ENCODE measurements at places on chromosomes 6 and 20. TPM values are rescaled to one million over a fixed set of nuclear protein-coding genes. Genes with fewer than 3 reads are reported as not detected.

Gene SCRT2
- not detected for polyA plus RNA-seq

DNA sequence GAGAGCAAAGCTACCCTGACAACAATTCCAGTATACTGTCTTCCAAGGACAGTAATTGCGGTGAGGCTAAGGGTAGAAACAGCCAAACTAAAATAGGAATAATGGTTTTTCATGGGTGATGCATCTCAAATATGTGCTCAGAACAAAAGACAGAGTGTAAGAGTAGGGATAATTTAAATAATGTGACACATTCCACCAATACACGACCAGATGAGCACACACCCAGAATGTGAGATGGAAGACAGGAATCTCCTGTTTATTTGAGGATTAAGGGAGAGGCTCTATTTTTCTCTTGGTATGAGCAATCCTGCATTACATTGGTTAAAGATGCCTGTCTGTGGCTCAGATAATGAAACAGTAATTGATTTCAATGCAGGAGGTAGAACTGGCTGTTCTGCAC, 292.9 kb upstream of the ZFP64 start:
- no peak for DNase-seq
- no peaks in the 10 kb centered on the region for H3K27me3 ChIP-seq
- no peak overlapping the region for H3K4me3 ChIP-seq

DNA sequence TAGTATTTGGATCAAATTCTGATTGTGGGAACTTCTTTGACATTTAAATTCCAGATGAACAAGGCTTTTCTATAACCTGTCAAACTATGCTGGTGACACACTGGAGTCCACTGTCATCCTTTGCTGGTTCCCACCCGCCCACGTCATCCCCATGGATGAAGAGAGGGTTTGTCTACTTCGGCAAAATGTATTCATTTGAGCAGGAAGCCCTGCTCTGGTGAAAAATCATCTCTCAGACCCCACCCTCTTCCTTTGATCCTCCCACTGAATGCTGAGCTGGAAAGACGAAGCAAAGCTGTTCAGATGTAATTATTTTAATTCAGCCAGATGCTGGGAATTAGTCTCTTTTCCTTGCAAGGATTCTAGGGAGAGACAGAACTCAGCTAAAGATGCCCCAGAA, 50.5 kb downstream of the CPNE5 start:
- H3K4me1 ChIP-seq = peaks cover 7% of the 10 kb centered on the region
- DNase-seq = no peak
- H3K36me3 ChIP-seq = no peaks in the 10 kb centered on the region
- peaks cover 8% of the 10 kb centered on the region for H3K27me3 ChIP-seq
- H3K27ac ChIP-seq = no peak overlapping the region

- no peak overlapping the region for H3K4me3 ChIP-seq
- DNase-seq = no peak
- H3K27ac ChIP-seq = no peak overlapping the region
- H3K4me1 ChIP-seq = no peaks in the 10 kb centered on the region
Observed at GRCh38 chr20:47854687-47855212, 69.5 kb upstream of the SULF2 start.

DNA sequence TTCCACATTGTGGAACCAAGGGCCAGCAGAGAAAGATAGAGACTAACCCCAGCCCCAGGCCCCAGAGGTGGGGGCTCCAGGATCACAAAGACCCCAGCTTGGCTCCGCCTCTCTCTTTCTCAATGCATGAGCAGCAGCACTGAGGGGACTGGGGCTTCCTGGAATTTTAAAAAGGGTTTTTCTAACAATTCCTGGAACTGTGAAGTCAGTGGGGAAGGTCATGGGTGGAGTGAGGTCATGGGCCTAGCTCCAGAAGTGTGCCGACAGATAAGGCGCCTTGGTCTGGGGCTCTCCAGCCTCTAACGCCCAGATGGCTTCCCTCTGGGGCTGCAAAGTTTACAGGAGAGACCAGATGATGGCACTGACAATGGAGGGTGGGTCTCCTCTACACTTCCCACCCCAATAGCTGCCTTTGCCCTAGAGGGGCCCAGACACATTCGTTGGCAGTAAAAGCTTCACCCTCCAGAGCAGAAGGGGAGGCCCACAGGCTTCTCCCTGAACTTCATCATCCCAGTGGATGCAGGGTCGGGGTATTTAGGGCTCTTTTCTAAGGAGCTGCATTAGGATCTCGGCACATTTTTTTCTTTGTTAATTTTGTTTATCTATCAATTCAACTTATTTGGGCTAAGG, 46.9 kb upstream of the CD93 start:
- H3K36me3 ChIP-seq = no peaks in the 10 kb centered on the region
- H3K4me3 ChIP-seq = no peak overlapping the region
- peaks cover 8% of the 10 kb centered on the region for H3K4me1 ChIP-seq

GRCh38 chr6:122571888-122572287, 38.3 kb upstream of the PKIB start:
- no peak overlapping the region for H3K4me3 ChIP-seq
- H3K4me1 ChIP-seq = no peaks in the 10 kb centered on the region
- DNase-seq = no peak
- no peaks in the 10 kb centered on the region for H3K27me3 ChIP-seq
- no peaks in the 10 kb centered on the region for H3K36me3 ChIP-seq
- H3K27ac ChIP-seq = no peak overlapping the region

- peaks cover 15% of the 10 kb centered on the region for H3K36me3 ChIP-seq
- H3K27me3 ChIP-seq = no peaks in the 10 kb centered on the region
- no peak for DNase-seq
Observed at GRCh38 chr6:111260570-111261298, 173.4 kb downstream of the SLC16A10 start.

DNA sequence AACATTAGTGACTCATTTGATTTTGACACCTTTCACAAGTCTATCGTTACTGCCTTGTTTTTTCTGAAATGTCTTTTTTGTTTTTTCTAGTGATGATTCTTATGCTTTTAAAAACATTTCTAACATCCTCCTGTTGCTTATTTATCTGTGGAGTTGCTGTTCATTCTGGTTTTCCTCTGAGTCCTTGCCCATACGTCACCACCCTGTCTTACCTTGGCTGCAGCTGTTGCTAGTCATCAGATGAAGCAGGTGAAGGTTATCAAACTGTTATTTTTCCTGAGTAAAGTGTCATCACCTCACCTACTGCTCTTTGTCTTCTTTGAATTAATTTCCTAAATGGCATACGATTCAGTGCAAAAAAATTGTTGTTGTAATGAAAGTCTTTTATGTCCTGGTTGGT, 376.6 kb downstream of the GRIK2 start:
- DNase-seq = no peak
- H3K36me3 ChIP-seq = no peaks in the 10 kb centered on the region
- no peaks in the 10 kb centered on the region for H3K4me1 ChIP-seq
- no peak overlapping the region for H3K4me3 ChIP-seq
- H3K27ac ChIP-seq = no peak overlapping the region

Gene IBTK
- polyA plus RNA-seq = 22.5 TPM

Gene PPP1R16B
- 24.9 TPM for polyA plus RNA-seq

DNA sequence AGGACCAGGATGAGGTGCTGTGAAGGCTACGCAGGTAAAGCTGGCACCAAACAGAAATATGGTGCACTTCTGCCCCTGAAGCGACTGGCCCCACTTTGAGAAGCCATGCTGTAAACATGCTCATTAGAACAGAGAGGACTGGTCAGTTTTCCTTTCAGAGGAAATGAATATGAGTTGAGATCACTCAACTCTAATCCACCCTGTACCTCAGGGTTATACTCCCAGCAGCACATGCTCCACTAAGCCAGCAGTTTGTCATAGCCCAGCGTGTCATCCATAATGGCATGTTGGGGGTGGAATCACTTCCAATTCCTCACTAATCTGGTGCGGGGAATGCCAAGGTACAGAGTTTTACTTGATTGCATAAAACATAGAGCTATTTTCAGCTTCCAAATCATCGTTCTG, 98.1 kb downstream of the HIVEP2 start:
- peaks cover 100% of the 10 kb centered on the region for H3K4me1 ChIP-seq
- DNase-seq = no peak
- peak overlapping the region; percentile 97 for H3K27ac ChIP-seq
- no peaks in the 10 kb centered on the region for H3K27me3 ChIP-seq

DNA sequence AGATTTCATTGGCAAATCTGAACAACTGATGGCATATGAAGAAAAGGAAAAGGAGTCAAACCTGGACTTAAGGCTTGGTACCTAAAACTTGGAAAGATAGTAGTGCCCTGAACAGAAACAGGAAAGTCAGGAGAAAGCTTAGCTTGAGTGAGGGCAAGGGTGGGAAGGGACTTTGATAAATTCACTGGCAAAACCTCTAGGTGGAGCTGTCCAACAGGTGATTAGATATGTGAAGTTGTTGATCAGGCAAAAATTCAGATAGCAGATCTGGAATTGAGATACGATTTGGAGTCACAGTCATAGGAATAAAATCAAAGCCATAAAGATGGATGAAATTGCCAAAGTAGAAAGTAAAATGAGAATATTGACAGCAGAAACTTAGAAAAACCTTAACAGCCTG, 16.1 kb upstream of the ZNF292 start:
- no peaks in the 10 kb centered on the region for H3K36me3 ChIP-seq
- peak; percentile 73 for DNase-seq
- no peak overlapping the region for H3K27ac ChIP-seq
- no peaks in the 10 kb centered on the region for H3K27me3 ChIP-seq

Gene LTB
- polyA plus RNA-seq = 1,480 TPM

Gene WFDC10B
- polyA plus RNA-seq = not detected

DNA sequence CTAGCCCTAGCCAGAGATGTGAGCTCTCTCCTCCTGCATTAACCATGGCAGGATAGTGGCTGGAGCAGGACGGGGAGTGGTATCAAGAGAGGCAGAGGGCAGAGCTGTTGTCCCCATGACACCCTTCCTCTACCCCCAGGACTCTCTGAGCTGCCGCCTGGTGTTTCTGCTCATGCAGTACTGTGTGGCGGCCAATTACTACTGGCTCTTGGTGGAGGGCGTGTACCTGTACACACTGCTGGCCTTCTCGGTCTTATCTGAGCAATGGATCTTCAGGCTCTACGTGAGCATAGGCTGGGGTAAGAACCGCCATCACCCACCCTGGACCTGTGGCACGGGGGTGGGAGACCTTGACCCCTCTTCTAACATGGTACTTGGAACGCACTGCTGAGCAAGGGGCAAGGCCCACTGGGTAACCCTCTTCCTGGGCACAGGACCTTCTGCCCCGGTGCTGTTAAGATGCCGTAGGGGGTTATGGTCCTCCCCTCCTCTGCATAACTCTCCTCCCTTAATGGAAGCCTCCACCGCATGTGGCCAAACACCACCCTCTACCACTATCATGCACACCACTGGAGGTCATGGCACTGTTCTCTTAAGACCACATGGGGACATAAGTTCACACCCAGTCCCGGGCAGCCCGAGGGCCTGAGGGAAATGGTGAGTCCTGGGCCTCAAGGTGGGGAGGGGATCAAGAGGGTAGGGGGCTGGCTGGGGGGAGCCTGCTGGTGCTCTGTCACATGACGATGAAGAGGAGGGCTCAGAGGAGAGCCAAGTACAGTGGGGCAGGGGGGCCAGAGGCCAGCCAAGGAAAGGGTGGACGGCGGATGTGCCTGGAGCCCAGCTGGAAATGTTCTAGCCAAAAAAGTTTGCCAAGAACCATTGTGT, 25.1 kb downstream of the GLP1R start:
- no peak overlapping the region for H3K27ac ChIP-seq
- H3K36me3 ChIP-seq = no peaks in the 10 kb centered on the region
- no peak overlapping the region for H3K4me3 ChIP-seq
- H3K4me1 ChIP-seq = no peaks in the 10 kb centered on the region
- H3K27me3 ChIP-seq = no peaks in the 10 kb centered on the region

Gene CDSN
- not detected for polyA plus RNA-seq

GRCh38 chr6:41573985-41574384, 27.8 kb downstream of the FOXP4 start:
- DNase-seq = no peak
- no peak overlapping the region for H3K27ac ChIP-seq
- H3K27me3 ChIP-seq = no peaks in the 10 kb centered on the region
- no peaks in the 10 kb centered on the region for H3K4me1 ChIP-seq

Gene EBF4
- polyA plus RNA-seq = not detected

Gene CDH4
- polyA plus RNA-seq = 0.07 TPM

Gene HRH3
- not detected for polyA plus RNA-seq

Gene SLC17A1
- not detected for polyA plus RNA-seq

GRCh38 chr6:169098116-169098515, 155.5 kb downstream of the THBS2 start:
- no peak overlapping the region for H3K27ac ChIP-seq
- H3K36me3 ChIP-seq = no peaks in the 10 kb centered on the region
- H3K4me1 ChIP-seq = no peaks in the 10 kb centered on the region
- no peaks in the 10 kb centered on the region for H3K27me3 ChIP-seq

DNA sequence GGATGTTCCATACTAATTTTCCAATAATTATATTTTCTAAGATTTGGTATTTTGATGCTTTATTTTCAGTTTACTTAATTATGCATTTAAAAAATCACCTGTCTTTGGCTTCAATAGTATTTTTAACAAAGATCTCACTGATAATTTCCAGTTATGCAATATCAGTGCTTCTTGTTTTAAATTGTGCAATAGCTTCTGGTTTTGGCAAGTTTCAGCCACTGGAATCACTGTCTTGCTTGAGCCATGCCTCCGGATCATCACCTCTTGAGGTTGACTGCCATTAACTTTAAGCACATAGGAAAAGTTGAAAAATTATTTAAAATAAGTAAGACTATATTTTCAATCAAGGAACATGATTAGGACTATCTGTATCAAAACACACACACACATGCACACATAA, 1242.1 kb downstream of the HACE1 start:
- DNase-seq = no peak
- no peaks in the 10 kb centered on the region for H3K27me3 ChIP-seq
- no peaks in the 10 kb centered on the region for H3K4me1 ChIP-seq
- H3K27ac ChIP-seq = no peak overlapping the region
- no peaks in the 10 kb centered on the region for H3K36me3 ChIP-seq
- no peak overlapping the region for H3K4me3 ChIP-seq

- no peak for DNase-seq
- H3K36me3 ChIP-seq = no peaks in the 10 kb centered on the region
- H3K4me3 ChIP-seq = no peak overlapping the region
- no peaks in the 10 kb centered on the region for H3K27me3 ChIP-seq
Observed at GRCh38 chr20:19626896-19627295, 131.2 kb upstream of the RIN2 start.

Gene ZNF391
- 1.7 TPM for polyA plus RNA-seq

DNA sequence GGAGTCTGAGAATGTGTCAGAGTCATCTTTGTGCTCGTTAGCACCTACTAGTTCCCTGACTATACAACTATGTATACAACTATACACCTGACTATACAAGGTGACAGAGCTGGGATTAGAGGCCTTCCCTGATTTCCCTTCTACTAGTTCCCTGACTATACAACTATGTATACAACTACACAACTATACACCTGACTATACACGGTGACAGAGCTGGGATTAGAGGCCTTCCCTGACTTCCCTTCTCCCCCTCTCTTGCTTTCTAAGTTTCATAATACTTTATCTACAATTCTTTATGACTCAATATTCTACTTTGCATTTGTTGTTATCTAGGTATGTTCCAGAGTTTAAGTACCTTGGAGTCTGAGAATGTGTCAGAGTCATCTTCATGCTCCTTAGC, 68.0 kb downstream of the HS3ST5 start:
- no peaks in the 10 kb centered on the region for H3K4me1 ChIP-seq
- no peak for DNase-seq
- H3K36me3 ChIP-seq = no peaks in the 10 kb centered on the region
- no peak overlapping the region for H3K4me3 ChIP-seq
- H3K27ac ChIP-seq = no peak overlapping the region

Measured in CD4-positive, CD25-positive, alpha-beta regulatory T cell (primary cell).